Activated T-cell treated with anti-CD3 and anti-CD28 coated beads for 4 hours (primary cell): ENCODE measurements at places on chromosomes 1 and 21.

- no peak for DNase-seq
Observed at GRCh38 chr1:154213274-154213673, 7.1 kb upstream of the CFAP141 start.

GRCh38 chr1:111320066-111320879 is 29.6 kb downstream of the CHIA start:
- no peak for DNase-seq

DNA sequence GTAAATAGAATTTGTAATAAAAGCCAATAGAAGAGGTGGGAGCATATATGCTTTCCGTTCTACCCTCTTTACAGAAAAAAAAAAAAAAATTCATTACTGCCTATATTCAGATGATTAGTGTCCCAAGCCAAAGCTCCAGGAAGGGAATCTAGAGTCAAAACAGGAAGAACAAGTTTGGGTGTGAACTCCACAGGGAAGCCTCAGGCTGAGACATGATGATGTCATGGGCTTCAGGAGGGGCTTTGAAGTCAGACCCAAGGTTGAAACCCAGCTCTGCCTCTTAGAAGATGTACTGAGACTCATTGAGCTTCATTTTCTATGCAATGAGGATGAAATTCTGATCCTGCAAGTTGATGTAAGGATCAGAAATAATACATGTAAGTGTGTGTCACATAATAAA is 250.0 kb upstream of the ADGRL2 start:
- no peak for DNase-seq

- no peak for DNase-seq
Observed at GRCh38 chr1:90580176-90580575, 136.9 kb downstream of the BARHL2 start.

GRCh38 chr1:12371053-12371452 is 141.2 kb downstream of the VPS13D start:
- no peak for DNase-seq

GRCh38 chr1:223887747-223888418 is 42.1 kb upstream of the TP53BP2 start:
- DNase-seq: no peak

- DNase-seq: no peak
Observed at GRCh38 chr1:41564741-41565475, 80.4 kb upstream of the EDN2 start.

- no peak for DNase-seq
Observed at GRCh38 chr1:166084613-166085012, 82.2 kb downstream of the FAM78B start.

GRCh38 chr1:206580438-206581113 is 31.7 kb downstream of the EIF2D start:
- DNase-seq: no peak

- DNase-seq: no peak
Observed at GRCh38 chr1:76824106-76824505, 43.2 kb upstream of the ST6GALNAC5 start.

DNA sequence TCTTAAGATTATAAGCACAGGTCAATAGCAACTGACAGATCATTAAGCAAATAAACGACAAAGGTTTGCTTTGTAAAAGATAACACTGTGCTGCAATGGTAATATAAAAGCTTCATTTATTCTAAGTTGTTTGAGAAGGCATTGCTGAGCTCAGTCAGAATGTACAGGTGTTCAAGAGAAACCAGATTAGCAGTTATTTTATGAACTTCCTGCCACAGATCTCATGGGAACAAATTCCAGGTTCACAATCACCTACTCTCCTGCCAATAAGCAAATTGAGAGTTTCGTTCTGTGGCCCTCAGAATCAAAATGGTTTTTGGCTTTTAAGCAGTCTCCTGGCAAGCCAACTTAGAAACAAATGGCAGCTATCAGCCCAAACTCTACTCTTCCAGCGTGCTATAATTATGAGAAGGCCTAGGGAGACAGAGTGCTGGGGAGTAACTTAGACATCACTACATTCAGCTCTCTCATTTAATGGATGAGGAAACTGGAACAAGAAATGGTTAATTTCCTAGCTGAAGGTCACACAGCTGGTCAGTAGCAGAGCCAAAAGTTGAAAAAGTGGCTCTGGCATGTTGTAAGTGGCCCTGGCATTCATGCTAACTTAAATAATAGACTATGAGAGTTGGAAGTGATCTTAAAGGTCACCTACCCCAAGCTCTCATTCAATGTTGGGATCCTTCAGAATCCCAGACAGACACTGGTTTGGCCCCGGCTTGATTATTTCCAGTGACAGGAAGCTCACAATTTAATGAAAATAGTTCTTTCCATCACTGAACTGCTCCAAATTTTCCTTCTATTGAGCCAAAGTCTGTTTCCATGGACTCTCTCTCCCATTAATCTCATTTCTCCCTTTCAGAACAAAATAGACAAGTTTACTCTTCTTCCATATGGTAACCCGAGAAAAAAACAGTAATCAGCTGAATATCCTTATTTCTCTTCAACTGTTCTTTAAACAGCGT is 82.6 kb upstream of the EDEM3 start:
- DNase-seq: no peak

- DNase-seq: no peak
Observed at GRCh38 chr1:214720561-214720960, 117.6 kb downstream of the CENPF start.

- DNase-seq: no peak
Observed at GRCh38 chr1:25754470-25755181, 45.4 kb upstream of the SELENON start.

DNA sequence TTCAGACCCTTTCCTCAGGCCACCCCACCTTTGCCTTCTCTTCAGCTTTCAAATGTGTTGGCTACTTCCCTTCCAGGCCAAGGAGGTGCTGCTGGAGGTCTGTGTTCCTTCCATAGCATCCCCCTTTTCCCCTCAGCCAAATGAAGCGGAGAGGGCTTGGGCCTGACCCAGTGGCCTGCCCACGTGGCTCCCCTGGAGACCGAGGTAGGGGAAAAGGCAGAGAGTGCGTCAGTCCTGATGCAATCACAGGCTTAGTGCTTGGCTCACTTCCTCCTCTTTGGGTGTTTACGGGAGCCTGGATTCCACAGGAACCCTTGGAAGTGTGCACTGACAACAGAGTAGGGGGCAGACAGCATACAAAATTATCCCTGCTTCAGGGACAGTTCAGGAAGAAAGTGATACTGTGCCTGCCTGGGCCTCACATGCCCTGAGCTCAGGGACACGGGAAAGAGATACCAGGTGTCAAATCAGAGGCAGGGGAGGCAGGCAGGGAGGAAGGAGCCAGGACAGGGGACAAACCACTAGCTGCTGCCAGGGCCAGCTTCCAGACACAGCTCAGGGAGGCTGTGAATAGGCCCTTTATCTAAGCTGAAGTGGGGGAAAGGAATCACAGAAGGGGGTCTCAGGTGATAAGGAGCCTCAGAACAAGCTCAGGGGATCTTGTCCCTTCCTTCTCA is 16.6 kb upstream of the PTP4A2 start:
- no peak for DNase-seq
